NCI-H2171 (cell line): ENCODE measurements at places on chromosomes 7 and 10.

DNA sequence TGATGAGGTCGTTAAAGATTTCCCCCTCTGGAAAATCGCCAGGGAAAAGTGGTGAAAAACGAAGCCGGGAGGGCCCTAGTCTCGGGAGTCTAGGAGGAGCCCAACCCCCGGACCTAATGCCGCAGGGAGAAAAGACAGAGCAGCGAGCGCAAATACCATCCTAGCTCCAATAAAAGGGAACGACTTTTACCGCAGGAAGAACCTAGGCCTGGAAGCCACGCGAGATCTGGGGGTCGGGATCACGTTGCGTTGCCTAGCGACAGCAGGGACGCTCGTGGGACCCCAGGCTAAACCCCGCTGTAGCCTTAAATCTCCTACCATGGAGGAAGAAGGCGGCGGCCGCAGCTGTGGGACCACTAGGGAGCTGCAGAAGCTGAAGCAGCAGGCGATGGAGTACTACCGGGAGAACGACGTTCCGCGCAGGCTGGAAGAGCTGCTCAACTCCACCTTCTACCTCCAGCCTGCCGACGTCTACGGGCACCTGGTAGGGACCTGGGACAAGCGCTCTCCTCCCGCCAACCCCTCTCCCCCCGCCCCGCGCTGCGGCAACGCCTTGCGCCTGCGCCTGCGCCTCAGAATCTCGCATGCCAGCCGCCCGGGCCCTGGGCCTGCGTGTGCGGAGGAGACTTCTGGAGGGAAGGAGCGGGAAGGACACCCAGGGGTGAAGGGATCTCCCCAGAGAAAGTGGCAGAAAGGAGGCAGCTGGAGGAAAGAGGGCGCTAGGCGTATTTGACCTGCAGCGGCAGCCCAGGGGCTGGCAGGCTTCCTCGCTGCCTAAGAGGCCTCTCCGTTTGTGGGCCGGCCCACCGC, at the start of gene ENO4:
TSS of gene ENO4 (plus strand) at position 252 of the 810 bp plus-strand sequence. CDS start at position 320, 68 bp downstream.
- DNase-seq: peak; percentile 63

- DNase-seq: no peak
Observed at GRCh38 chr10:113291413-113291812, 261.4 kb upstream of the HABP2 start.

DNA sequence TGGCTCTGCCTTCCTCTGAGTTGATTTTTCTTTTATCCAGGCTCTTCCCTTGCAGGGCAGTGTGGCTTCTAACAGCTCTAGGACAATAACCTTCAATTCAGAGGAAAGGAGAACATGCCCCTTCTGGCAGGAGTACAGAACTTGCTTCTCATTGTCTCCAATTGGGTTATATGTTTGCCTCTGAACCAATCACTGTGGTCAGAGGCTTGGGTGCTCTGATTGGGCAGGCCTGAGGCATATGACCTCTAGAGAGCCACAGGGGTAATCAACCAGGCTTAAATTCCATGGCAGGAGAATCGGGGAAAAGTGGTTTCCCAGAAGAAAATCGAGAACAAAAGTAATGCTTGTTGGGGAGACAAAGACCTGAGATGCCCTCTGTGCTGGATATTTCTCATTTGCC, 240.0 kb downstream of the REEP3 start:
- no peak for DNase-seq

- no peak for DNase-seq
Observed at GRCh38 chr10:98848361-98848760, 387.3 kb downstream of the HPSE2 start.

DNA sequence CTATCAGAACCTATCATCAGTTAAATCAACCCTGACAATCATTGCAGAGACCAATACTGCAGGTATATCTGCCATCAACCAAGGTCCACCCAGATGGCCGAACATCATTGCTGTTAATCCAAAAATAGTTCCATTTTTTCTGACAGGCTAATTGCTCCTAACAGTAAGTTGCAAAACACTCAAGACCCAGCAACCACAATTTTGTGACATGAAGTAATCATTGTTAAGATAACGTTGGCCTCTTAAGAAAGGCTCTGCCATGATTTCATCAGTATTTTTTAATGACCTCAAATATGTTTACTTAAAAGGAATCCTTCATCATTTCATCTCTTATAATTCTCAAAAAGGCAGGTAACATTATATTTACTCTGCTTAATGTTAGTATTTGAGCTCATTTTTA, 553.4 kb upstream of the POM121L12 start:
- DNase-seq: no peak

DNA sequence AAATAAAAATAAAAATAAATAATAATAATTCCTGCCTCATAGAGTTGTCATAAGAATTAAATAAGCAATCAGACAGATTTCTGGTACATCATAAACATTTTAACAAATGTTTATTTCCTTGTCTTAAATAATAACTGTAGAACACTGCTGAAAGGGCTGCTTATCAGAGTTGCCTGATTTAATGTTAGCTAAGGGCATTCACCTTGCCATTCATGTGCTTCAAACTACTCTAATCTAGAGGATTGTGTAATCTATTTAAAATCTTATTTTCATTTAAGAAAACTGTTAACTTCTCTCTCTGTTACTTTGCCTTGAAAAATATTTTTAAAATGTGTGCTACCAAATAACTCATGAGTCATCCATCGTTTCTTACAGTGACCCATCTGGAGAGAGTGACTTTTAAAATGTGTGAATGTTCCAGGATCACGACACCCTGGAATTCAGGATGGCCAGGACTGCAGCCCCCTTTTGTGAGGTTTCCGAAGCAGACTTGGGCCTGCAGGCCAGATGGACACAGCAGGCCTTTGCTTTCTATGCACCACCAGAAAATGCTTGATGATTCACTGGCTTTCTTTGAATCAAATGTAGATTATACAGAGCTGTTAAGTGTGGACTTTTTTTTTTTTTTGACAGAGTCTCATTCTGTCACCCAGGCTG, 109.1 kb upstream of the TNS3 start:
- DNase-seq: no peak

GRCh38 chr10:7409732-7410168, 1.1 kb downstream of the SFMBT2 start:
- no peak for DNase-seq

DNA sequence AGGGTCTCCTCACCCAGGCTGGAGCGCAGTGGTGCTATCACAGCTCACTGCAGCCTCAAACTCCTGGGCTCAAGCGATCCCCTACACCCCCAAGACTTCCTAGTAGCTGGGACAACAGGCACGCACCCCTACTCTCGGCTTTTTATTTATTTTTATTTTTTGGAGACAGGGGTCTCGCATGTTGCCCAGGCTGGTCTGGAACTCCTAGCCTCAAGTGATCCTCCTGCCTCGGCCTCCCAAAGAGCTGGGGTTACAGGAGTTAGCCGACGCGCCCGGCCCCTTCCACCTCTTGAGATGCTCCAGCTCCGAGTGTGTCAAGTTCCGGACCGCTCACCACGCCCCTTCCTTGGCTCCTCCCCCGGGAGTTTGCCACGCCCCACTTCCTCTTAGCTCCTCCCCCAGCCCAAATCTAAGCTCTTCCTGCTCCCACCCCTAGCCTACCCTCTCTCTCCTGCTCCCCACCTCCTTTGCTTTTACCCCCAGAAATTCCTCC, 6.3 kb downstream of the NAT16 start:
- DNase-seq: no peak

DNA sequence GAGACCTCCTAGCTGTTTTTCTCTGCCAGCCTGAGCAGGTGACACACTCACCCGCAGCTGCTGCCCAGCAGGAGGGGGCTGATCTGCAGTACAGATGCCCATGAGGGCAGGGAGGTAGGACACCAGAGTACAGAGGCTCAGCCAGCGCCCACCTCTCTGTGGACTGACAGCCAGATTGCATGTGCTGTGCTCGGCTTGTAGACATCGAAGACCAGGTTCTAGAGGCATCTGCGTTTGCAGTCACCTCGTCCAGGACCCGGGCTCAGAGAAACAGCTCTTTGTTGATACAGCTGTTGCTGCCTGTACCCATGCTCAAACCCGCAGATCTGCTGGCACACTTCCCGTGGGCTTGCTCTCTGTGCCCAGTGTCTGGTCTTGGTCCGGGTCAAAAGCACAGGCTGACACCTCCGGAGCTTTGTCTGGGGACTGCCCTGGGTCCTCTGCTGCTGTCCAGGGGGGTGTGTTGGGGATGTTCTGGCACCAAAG, 224.7 kb downstream of the GLRX3 start:
- DNase-seq: no peak

GRCh38 chr7:75814407-75814947, 871 bp upstream of the CCL24 start:
- DNase-seq: no peak

DNA sequence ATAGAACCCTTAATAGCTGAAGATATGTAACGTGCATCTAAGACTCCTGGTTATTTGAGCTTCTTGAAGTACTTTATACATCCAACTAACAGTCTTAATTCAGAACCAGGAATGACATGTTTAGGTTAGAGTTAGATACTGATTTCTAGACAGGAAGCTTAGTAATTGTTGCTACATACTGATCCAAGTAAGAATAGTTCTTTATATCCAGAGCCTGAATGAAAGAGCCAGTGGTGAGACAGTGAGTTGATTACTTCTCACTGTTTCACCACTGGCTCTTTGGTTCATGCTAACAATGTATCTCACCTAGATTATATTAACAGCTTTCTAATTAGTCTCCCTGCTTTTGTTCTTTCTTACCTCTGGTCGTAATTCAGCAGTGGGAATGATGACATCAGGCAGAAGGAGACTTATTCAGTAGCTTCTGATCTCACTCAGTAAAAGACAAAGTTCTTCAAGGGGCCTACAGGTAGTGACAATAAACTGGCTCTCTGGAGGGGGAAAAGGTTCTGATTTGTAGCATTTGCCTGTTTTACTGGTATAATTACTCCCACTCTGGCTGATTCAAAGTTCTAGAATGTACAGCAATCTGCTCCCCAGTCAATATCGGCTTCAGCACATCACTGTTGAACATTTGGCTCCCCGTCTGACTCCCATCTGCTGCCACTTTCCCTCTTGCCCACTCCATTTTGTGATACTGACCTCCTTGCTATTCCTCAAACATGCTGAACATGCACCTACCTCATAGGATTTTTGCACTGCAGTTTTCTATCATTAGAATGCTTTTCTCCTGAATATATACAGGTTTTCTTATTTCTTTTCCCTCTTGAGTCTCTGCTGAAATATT, 29.1 kb downstream of the MCU start:
- no peak for DNase-seq

- DNase-seq: no peak
Observed at GRCh38 chr10:133388236-133388972, 5.6 kb upstream of the MTG1 start.

DNA sequence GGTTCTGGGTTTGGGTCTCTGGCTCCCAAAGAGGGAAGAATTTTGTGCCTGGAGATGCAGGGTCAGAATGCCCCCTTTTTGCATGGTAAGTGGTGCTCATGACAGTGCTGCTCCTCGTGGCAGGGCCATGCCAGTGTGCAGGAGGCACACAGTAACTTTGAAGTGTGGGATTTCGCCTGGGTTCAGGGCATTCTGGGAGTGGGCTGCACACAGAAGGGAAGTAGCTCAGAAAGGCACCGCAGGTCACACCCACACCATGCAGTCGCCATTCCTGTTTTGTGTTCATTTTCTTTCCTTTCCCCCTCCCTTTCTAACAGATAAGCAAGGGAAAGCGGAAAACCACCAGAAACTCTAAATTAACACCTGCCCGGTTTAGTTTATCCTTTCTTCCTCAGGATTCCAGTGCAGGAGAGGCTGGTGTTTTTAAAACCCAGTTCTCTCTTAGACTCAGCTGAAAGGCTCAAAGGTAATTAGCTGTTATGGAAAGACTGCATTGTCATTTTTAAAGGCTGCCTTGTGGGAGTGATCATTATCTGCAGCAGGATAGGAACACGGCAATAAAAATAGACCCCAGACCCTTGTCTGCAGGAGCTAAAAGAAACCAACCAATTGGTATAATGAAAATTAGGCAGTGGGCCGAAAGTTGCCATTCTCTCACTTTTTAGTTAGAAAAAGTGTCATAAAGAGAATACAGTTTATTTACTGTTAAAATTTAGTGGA, 50.2 kb downstream of the EEPD1 start:
- no peak for DNase-seq

DNA sequence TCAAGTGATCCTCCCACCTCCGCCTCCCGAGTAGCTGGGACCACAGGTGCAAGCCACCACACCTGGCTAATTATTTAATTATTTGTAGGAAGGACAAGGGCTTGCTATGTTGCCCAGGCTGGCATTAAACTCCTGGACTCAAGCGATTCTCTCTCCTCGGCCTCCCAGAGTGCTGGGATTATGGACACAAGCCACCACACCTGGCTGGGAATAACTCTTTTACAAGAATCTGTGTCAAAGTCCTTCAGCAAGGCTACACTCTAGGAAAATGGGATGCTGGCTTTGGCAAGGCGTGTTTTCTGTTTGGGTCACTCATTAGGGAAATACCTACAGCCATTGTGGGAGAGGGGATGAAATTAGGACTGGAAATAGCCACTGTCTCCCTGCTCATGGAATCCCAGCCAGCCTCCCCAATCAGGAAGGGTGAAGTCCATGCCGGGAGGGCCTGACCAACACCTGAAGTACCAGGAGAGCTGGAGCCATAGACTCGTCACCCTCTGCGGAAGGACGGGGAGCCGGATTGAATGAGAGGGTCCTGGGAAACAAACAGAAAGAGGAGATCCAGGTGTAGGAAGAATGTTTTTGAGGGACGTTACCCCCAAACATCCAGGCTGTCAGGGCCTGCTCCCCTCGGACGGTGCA, 72.2 kb upstream of the MYL10 start:
- no peak for DNase-seq
